KBM-7 (cell line): ENCODE measurements at places on chromosomes 5 and 9.
A peak's percentile ranks its signal among the peaks of the same experiment; 100 is the strongest.

DNA sequence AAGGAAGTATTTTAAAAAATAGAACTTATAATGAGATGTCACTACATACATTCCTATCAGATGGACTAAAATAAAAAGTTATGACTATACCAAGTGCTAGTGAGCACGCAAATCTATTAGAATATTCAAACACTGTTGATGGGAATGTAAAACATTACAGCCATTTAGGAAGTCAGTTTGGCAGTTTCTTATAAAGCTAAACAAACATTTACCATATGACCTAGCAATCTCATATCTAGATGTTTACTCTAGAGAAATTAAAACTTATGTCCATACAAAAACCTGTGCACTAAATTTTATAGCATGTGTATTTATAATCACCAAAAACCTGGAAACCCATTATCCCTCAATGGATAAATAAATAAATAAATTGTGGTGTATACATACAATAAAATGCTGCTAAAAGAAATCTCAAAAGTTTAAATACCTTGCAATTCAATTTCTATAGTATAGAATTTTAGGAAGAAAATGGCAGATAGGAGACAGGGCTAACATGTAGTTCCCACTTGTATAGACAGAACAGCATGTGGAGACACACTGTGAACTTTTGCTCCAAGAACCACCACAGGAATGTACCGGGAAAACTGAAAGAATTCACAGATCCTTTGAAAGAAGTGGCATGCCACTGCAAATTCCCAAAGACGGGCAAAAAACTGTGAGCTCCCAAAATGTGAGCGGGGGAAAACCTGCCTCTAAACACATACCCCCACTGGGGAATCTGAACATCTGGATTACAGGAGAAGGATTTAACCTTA lies 174.6 kb upstream of the SPEF2 start:
- DNase-seq = no peak

GRCh38 chr9:33223696-33224095 lies 16.3 kb upstream of the SPINK4 start:
- no peak for DNase-seq

DNA sequence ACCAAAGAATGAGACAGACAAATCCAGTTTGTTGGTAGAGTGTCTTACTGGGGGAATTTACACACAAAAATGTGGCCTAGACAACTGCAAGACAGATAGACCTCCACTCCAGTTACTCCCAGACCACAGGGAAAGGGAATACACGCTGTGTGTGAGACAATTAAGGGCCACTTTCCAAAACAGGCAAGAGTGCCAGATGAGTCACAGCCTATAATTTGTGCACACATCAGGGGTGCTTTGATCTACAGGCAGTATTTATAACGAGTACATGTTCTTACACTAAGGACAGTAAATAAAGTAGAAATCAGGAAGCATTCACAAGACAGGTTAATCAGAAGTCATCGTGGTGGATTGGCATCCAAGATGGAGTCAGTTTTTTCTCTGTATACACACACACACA lies 114.8 kb downstream of the ZNF622 start:
- no peak for DNase-seq

- no peak for DNase-seq
These were observed 220.0 kb downstream of the MARCHF11 start for GRCh38 chr5:15959370-15960164.

DNA sequence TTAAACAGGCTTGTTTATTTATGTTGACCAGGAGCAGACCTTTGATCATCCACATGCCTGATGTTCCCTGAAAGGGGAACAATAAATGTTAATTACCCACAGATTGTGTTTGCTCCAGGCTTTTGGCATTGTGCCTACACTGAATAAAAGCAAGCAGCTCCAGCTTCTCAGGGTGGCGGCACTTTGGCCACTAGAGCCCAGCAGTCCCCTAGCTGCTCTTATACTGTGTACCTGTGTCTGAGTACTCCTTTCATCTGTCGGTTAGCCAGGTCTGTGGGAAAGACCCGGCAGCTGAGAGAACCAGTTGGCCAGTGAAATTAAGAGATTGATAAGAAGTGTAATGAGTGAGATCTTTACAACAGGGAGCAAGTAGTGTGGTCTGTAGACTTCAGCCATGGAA lies 254.8 kb upstream of the FTMT start:
- DNase-seq = no peak

DNA sequence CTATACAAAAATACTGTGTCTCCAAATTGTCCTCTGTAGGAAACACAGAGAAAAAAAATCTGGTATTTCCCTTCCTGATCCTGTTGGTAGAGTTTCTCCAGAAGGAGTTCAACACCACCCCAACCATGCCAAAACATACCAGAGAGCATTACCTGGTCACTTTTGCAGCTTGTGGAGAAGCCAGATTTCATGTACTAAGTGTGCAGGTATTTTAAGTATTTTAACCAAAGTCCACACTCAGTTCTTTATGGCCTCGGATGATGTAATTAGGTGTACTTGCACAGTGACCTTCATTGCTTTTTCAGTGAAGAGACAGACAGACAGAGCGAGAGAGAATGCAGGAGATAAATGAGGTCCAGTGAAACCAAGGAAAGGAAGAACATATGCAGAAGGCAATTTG lies 2046.8 kb upstream of the CDH9 start:
- no peak for DNase-seq

GRCh38 chr9:89444274-89444673 lies 53.6 kb downstream of the SEMA4D start:
- no peak for DNase-seq

DNA sequence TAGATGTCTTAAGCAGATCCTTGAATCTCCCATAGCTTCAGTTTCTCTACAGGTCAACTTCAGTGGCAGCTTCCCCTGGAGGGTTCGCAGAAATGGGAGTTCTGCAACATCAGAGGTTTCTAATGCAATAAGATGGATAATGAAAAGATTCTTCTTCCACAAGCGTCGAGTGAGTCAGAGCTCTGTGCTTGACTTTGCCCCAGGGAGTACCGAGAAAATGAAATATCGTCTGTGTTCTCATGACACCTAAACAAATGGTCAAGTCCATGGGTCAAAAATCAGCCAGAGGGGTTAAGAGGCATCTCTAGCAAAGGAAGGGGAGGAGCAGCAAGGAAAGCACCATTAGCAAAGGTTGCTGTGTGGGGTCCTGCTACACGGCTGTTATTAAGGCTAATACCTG lies 3.2 kb upstream of the ADRA1B start:
- DNase-seq = no peak

DNA sequence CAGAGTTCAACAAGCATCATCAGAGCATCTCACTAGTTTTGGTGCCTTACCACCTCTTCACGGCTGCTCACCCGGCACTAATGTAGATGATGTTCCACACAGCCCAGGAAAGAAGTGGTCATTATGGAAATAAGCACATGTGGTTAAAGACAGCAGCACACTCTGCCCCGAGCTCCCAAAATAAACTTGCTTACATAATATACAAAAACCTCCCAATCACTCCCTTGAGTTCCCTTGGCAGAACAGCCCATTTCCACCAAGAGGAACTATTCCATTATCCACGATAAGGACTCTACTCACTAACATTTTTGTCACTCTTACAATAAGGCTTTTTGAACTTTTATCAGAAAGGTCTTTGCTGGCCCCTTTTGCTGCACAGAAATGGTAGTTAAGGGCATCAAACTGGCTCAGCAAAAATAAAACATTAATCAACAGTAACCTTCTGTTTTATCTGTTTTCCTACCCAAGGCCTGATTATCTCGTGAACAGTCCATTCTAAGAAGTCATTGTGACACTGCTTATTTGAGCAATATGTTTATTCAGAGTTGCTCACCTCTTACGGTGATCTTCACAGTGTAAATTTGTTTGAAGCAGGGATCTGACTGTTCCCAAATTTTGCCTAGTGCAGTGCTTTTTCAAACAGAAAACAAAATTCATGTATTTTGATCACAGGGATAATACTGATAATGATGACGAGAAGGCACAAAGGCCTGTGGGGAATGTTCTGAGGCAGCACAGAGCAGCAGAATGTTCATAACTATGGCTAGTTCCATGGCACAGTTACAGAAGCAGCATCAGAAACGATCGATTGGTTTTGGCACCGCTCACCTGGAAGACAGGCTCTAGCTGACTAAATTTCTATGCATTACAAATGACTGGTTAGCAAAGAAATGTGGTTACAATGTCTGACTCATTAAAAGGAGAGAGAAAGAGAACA lies 399.8 kb upstream of the PIK3R1 start:
- DNase-seq = peak; percentile 46

- no peak for DNase-seq
These were observed 402.4 kb upstream of the PTGER4 start for GRCh38 chr5:40277161-40277906.

DNA sequence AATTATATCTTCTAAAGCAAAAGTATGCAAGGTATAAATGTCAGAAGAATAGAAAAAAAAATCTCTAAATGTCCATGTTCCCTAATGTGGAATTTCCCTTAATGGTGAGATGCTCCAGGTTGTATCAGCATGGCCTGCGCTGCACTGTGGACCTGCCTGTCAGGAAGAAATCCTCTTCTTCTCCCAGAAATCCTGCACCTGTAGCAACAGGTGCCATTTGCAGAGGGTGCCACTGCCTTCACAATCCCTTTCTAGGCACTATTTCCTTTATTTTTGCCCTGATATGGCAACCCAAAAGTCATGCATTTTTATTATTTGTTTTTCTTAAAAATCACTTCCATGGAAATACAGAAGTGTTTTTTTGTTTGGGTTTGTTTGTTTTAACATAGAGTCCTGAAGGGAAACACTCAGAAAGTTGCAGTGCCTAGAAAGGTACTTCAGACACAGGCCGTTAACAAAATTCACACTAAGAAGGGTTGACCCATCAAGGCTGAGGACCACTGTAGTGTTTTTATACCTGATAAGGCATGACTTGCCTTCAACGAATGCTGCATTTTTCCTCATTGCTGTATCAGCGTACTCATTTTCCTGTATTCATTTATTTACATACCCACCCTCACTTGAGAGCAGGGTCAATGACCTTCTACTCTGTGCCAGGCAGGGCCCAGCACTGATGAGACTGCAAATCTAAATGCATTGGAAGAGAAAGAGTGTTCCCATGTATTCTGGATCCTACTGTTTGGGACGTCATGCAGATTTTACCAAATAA lies 177.8 kb downstream of the SNX18 start:
- DNase-seq = no peak

DNA sequence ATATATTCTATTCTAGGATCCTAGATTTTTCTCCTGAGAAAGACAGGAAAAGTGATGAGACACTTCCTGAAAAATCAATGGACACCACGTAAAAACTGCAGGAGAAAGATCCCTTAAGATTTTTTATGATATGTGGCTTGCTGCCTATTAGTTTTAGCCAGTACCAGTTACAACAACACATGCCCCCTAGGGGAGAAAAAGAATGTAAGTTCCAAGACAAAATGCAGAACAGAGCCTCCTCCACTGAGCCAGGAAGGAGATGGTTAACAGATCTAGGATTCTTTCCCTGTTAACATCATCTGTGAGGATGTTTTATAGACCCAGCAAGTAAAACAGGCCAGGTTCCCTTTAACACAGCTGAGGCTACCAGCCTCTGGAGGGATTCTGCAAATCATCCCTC lies 574.7 kb downstream of the TLE4 start:
- no peak for DNase-seq

DNA sequence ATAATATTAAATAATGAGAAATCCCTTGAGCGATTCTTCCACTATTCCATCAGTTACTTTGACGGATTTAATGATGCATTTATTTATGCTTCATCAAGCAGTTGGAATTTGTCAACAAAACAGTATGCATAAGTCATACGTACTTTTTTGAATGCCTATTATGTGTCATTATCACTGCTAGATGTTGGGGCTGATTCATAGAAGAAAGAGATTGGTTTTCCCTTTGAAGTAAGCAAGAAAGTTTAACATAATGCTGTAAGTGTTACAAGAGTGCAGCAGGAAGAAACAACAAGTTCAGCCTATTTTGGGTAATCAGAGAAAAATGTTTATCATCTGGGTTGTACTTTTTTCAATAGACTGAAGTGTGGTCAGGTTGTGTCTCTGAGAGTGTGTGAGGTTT lies 121.2 kb upstream of the RANBP3L start:
- no peak for DNase-seq
